CD4-positive, alpha-beta T cell (primary cell): ENCODE measurements at places on chromosomes 1 and 21.
A peak's percentile ranks its signal among the peaks of the same experiment; 100 is the strongest.

GRCh38 chr1:98410082-98410481, 251.4 kb upstream of the SNX7 start:
- no peak for DNase-seq

DNA sequence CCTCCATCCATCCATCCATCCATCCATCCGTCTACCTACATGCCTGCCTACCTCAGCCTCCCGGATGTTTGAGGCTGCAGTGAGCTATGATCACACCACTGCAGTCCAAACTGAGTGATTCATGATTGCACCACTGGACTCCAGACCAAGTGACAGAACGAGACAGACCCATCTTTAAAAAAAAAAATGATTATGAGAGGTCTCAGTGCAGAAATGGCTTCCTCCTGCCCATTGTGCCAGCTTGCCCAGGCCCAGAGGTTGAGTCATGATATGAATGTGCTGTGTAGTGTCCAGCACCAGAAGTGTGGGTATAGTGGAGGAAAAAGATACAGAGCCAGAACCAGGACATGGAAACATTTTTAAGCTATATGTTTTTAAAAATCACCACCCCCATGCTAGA, 149.9 kb downstream of the KIF26B start:
- no peak for DNase-seq

- DNase-seq, result no peak
Measured at GRCh38 chr1:234231061-234231892, 142.0 kb upstream of the COA6 start.

GRCh38 chr1:151237678-151238466, 16.7 kb upstream of the PSMD4 start:
- DNase-seq, result no peak

DNA sequence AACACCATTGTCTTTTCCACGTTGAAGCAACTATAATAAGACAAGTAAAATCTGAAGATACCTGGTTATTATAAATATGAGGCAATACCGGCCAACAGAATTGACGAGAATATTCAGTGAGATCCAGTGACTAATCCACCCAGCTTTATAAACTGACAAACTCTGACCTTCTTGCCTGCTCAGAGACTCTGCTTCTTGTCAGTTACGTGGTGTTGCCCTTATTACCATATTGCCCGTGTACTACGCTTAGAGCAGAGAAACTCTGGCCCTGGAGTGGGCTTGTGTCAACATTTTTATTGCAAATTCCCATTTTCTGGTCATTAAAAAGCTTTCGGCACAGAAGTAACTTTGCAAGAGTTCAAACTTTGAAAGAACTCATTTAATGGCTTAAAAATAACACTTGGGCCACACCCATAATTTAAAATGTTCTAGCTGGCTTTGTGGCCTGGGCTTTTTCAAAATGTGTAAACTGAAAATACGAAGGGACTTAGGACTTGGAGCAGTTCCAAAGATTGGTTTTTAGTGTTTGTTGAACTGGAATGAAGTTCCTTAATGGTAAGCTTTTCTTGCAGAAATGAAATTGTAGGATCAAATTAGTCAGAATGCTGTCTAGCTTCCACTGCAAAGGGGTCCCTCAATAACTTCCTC, 266.2 kb downstream of the LMO4 start:
- no peak for DNase-seq

DNA sequence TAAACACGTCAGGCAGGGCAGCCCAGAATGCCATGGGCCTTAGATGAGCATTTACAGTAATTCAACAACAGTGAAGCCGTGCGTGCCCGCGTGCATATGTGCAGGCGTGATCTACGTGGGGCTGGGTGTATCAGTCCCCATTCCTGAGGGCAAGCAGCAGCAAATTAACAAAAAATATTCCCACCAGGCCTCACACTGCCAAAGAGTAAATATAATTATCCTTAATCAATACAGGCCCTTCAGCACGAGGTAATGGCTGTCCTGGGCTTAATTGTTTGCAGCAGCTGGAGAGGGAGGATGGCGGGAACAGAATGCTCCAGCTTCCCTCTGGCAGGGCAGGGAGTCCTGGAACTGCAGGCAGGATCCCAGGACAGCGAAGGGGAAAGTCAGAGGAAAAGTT, 91.8 kb downstream of the DDX20 start:
- no peak for DNase-seq

GRCh38 chr1:208205216-208206013, 38.8 kb downstream of the PLXNA2 start:
- DNase-seq, result no peak

DNA sequence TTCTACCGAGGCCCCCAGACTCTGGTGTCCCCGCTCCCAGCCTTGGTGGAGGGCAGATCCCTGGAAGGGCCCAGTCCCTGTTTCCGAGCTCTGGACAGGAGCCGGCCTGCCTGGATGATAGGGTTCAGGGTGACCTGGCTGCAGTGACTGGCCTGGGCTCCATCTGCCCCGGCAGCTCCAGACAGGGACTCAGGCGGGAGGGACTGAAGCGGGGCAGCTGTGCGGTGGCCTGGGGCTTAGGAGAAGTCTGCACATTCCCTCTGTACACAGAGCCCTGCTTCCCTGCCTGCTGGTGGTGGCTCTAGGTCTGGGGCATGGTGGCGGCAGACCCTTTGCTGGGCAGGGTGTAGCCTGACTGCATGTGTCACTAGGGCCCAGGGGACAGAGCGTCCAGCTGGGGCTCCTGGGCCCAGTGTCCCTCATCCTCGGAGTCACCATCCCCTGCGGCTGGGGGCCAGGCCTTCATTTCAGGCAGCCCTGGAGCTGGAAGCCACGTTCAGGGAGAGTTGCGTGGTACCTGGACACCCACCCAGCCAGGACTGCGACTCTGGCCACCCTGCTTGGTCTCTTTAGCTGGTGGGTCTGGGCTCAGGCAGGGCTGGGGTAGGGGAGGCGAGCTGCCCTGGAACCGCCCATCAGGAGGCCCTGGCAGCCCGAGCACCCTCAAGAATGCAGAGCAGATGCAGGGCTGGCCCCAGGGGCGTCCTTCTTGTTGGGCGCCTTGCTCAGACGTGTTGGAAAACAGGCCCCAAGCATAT, 9.6 kb downstream of the ARHGEF16 start:
- DNase-seq, result peak; percentile 1

GRCh38 chr21:42061195-42061985, 9.7 kb upstream of the UMODL1 start:
- DNase-seq, result peak; percentile 61

DNA sequence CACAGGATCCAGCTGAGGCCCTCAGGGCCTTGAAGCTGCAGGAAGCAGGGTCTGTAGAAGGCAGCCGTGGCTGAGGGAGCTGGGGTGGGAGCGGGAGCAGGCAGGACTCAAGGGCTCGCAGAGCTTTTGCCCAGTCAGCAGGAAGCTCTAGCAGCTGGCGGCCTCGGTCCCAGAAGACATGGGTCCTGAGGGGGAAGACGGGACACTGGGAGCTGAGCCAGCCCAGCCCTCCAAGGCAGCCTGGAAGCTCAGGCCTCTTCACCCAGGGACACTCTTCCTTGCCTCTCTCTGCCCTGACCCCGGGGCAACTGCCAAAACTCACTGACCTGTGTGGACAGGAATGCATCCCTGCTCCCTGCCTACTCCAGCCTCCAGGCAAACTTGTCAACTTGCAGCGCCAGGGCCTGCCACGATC, 8.9 kb downstream of the ADGRB2 start:
- no peak for DNase-seq

DNA sequence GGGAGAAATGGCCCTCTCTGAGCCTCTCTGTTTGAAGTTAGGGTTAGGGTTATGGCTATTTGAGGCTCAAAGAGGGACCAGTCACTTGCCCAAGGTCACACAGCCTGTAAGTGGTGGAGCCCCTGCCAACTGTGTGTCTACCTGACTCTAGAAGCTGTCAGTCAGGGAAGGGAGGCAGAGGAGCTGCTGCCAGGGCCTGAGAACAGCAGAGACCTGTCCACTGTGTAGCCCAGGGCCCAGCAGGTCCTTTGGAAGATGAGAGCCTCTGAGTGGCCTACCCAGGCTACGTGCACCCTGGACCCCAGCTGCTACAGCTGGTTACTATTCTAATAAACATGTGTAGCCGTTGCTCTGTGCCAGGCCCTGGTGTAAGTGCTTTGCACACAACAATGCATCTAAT, 15.1 kb upstream of the EDN2 start:
- no peak for DNase-seq

DNA sequence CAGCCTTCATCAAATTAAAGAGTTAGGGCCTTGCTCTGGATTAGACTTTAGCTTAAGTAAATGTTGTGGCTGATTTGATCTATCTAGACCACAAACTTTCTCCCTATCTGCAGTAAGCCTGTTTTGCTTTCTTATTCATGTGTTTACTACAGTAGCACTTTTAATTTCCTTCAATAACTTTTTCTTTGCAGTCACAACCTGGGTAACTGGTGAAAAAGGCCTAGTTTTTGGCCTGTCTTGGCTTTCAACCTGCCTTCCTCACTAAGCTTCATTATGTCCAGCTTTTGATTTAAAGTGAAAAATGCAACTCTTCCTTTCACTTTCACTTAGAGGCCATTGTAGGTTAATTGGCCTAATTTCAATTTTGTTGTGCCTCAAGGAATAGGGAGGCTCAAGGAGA, 12.5 kb upstream of the LPGAT1 start:
- no peak for DNase-seq

DNA sequence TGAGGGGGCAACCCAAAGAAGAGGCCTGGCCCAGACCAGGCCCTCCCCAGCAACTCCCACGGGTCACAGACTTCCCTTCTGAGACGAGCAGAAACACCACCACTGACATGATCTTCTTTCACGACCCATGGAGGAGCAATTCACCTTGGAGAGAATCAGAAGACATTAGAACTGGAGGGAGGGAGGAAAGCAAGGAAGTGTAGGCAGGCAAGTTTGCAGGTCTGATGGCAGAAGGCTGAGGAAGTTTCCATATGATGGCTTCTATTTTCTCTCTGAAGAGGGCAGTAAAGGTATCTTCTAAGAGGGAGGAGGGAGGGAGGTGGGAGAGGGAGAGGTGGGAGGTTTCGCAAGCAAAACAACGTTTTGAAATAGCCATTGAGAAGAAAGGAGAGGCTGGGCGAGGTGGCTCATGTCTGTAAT, 1.4 kb upstream of the UBXN10 start:
- no peak for DNase-seq

- no peak for DNase-seq
Measured at GRCh38 chr1:35122311-35122710, 43.1 kb downstream of the ZMYM1 start.

DNA sequence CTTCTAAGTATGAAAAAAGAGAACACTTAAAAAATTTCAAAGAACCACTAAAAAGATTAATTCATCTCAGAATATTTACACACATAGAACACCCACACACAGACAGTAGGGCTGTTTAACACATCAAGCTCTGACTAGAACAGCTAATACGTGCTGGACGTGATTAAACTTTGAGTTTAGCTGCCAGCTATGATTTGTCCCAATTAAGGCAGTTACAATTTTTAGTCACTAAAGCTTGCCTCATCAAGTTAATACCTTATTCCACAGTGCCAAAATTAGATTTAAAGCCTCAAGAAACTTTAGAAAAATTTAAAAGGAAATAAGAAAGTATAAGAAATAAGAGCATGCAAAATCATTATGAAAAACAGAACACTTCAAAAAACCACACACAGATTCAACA, 18.9 kb downstream of the SLC16A1 start:
- DNase-seq, result no peak

DNA sequence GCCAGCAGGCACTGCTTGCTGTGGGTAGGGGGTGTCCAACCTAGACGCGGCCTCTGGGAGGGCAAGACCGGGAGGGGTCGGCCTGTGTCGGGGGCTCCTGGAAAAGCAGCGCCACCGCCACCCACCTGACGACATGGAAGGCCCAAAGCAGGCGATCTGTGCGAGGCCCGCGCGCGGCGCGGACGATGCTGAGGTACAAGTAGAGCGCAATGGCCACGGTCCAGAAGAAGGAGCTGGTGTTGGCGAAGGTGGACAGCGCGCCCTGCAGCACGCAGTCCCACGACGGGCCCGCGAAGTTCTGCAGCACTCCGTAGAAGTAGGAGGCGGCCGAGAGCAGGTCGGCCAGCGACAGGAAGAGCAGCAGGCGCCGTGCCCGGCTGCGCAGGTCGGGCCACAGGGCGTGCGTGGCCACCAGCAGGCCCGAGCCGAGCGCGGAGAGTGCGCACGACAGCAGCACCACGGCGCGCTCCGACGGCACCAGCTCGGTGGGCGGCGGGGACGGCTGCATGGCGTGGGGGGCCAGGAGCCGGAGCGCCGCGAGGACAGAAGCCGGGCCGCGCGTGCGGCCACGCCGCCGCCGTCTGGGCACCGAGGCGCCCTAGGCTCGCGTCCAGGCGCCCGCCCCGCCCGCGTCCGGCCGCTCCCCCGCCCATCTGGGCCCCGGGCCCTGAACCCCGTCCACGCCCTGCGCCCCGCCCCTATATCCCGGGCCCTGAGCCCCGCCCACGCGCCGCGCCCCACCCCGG, at the start of gene GPR157:
Gene GPR157, minus strand, starts transcription at position 583 of the 746 bp plus-strand sequence. Its CDS starts 75 bp downstream, at position 508.
- DNase-seq, result peak; percentile 65

GRCh38 chr1:33219886-33220661, 36.2 kb upstream of the ZNF362 start:
- no peak for DNase-seq

GRCh38 chr1:110672753-110673108, 2.0 kb downstream of the KCNA3 start:
- peak; percentile 38 for DNase-seq

DNA sequence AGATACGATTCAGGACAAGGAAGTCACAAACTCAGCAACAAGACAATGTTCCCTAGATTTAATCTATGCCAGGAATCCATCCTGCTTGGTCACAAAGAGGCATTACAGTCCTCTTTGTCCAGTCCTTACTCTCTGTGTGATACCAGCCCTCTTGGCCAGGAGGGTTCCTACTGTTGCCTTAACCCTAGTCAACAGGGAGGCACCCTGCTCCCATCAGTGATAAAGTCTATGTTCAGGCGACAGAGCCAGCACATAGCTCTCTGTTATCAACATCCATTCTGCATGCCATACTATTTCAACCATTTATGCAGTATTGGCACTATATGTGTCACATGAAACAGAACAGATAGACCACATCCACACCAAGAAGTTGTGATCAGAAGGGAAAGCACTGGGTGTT, 4.4 kb upstream of the NPL start:
- DNase-seq, result no peak

GRCh38 chr1:211326528-211327345, at the start of gene TRAF5:
Gene TRAF5, plus strand, starts transcription at chr1:211326833. Its CDS starts 26,407 bp downstream, at chr1:211353240.
- DNase-seq, result no peak

- DNase-seq, result no peak
Measured at GRCh38 chr1:184691719-184692324, 62.8 kb downstream of the EDEM3 start.

GRCh38 chr1:155175927-155176371, 2.3 kb downstream of the TRIM46 start:
- DNase-seq, result peak; percentile 53

- DNase-seq, result no peak
Measured at GRCh38 chr1:9875636-9876000, 34.5 kb downstream of the CTNNBIP1 start.

DNA sequence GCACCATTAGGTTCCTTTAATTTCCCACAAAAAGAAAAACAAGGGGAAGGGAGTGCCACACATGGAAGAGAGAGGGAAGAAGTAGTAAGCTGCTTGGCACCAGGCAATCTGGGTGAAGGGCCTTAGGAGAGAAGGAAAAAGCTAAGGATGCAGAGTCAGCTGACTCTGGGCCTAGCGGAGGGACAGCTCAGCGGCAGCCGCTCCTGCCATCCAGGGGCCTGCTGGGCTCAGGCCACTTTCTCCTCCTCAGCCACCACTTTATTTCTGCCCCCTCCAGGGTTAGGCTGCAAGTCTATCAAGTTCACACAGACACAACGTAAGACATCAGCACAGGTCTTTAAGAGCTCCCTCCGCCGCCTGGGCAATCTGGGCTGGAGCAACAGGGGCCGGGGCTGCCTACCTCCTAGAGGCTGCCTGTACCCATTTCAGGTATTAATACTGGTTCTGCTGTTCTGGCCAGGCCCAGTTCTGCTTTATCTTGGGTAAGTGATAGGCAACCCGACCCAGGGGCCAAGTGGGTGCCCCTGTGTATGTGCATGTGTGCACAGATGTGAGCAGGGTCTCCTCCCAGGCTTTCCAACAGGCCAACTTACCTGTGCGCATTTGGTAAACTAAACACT, 53.6 kb downstream of the SLC45A1 start:
- DNase-seq, result no peak
